ENCODE measurements at places on chromosomes 1 and 21. TPM values are rescaled to one million over a fixed set of nuclear protein-coding genes. Genes with fewer than 3 reads are reported as not detected.

DNA sequence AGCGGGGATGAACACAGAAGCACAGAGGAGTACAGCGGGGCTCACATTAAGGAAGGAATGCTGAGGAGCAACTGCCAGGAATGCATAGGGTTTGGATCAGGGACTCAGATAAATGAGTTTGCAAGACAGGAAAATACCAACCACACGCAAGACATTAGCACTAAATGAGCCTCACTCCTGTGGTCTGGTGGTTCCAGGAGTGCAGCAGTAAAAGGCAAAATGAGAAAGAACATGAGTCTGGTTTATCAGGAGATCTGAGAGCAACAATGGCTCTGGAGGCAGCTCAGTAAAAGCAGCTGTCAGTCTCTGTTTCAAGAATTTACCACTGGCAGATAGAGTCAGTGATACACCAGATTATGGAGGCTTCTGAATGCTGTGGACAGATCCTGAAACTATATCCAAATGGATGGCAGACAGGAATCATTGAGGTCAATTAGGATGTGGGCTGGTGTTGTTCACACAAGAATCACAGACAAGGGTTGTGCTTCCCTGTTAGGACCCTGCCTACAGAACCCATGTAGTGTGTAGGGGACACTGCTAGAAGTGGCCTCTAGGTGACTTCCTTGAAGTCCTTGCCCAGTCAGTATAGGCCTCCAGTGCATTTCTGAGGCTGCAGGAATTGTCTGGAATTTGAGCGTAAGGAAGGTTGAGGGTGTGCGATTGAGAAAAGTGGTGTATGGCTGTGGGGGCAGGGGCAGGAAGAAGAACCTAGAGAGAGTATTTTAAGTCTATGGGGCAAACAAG lies 50.3 kb downstream of the CASQ2 start:
- H3K27me3 ChIP-seq, result no peaks in the 10 kb centered on the region
- no peak overlapping the region for H3K27ac ChIP-seq
- no peak overlapping the region for H3K4me3 ChIP-seq
- H3K4me1 ChIP-seq, result no peaks in the 10 kb centered on the region
- no peak for DNase-seq

DNA sequence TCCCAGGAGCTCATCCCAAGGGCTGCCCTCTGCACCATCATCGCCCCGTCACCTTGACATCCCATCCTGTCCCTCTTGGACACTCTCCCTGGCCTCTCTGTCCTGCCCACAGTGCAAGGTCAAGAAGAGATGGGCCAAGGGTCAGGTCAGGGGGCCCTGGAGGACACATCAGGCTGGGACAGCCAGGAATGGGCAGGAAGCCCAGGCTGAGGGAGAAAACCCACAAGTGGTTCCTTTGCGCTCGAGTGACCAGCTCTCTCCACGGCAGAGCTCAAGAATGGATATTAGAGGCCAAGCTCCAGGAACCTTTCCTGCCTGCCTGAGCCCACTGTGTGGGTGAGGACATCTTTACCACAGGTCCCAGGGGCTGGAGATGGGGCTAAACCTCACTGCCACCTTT lies 41.0 kb downstream of the KCNN3 start:
- H3K27me3 ChIP-seq, result no peaks in the 10 kb centered on the region
- no peak overlapping the region for H3K4me3 ChIP-seq
- H3K36me3 ChIP-seq, result no peaks in the 10 kb centered on the region
- no peak overlapping the region for H3K27ac ChIP-seq
- H3K4me1 ChIP-seq, result no peaks in the 10 kb centered on the region

DNA sequence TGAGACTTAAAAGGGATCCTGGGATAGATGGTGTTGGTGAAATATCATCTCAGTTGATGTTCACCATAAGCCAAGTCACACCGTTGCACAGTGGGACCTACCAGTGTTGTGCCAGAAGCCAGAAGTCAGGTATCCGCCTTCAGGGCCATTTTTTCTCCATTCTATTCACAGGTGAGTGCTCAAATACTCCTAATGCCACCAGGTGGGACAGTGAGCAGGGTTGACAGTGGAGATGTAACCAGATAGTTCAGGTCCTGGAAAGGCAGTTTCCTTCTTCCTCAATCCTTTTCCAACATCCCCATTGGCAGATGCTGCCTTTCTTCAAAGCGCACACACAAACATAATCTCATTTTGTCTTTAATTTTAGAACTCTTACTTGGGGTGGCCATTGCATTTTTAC lies 11.6 kb downstream of the CD160 start:
- no peak for DNase-seq
- no peak overlapping the region for H3K27ac ChIP-seq
- H3K4me1 ChIP-seq, result no peaks in the 10 kb centered on the region

LEMD1 gene
- 0.66 TPM for total RNA-seq

ADAMTS4 gene
- 0.71 TPM for total RNA-seq

FCRL3 gene
- total RNA-seq, result 1.2 TPM

CFAP141 gene
- not detected for total RNA-seq

AADACL4 gene
- not detected for total RNA-seq
